ENCODE measurements at places on chromosomes 16 and 17. TPM values are rescaled to one million over a fixed set of nuclear protein-coding genes. Genes with fewer than 3 reads are reported as not detected.

The DUSP3 gene
- 81.0 TPM for total RNA-seq

The LPO gene
- total RNA-seq, result 0.22 TPM

The CNGB1 gene
- total RNA-seq, result not detected

The CPSF4L gene
- total RNA-seq, result not detected
